ENCODE measurements at places on chromosomes 11 and 22.

DNA sequence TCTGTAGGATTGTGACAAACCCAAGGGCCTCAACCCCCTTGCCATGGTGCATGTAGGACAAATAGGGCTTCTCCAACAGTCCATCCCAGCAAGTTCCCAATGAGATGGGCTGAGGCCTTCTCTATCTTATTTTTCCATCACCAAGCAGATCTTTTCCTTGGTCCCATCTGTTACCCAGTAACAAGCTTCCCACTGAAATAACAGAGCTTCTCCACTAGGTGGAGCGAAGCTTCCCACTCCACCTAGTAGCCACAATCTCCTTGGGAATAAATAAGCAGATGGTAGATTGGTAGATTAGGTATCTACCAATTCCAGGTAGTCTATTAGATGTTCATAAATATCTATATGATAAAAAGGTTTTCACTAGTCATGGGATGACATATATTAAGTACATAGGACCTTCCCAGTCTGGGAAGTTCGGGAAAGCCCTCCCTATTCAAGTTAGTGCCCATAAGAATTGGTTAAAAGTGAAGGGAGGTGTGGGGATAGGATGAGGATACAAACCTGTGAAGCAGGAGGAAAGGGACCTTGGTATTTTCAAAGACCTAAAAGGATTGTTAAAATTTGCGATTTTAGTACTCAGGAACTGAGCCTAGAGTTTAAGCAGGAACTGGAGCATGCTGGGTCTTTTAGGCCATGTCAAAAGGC lies 5.9 kb upstream of the OR52L1 start:
- DNase-seq = no peak

DNA sequence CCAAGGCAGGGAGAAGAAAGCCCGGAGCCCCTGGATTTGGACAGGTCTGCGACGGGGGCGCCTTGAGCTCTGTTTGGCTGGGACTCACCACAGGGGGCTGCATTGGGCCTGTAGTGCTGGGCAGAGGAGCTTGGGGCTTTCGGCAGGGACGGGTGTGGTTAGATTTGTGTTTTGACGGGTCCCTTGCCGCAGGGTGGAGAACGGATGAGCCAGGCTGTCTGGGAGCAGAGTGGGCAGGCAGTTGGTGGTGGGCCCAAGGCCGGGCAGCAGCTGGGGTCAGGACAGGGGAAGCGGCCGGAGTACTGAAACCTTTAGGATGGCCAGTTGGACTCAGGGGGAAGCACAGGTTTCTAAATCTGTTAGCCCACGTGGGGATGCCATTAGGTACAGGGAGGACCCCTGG lies 13.4 kb downstream of the C11orf24 start:
- no peak for DNase-seq

- DNase-seq = no peak
Measured at GRCh38 chr11:116692318-116693101, 80.3 kb downstream of the BUD13 start.

DNA sequence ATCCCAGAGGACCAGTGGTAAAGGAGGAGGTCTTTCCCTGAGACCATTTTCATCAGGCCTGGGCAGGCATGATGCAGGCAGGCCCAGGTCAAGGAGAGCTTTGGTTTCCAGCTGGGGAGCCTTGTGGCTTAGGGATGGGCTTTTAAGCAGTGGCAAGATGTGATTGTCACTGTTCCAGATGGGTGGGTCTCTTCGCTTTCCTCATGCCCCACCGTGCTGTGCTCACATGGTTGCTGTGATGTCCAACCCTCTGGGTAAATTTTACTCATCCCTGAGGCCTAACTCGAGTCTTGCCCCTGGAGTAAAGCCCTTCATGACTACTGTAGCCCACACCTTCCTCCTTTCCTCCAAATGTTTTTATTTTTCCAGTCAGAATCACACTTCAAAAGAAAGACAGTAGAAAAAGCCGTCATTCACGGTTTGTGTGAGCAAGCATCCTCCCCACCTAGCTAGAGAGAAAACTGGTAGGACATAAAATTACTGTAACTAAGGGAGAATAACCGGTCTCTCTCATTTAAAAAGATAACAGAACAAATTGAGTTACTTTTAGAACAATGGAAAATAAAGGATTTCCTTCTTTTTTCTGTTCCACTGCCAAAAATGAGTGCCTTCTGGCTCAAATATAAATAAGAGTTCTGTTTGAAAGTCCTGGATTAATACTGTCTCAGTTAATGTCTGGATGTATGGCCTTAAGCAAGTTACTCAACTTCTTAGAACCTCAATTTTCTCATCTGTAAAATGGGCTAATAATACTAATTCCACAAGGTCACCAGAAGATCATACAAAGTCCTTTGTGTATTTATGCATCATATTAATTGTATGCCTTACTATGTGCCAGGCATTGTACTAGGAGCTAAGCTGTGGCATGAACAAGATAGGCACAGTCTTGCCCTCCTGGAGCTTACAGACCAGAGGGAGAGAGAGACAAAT lies 84.9 kb downstream of the ME3 start:
- no peak for DNase-seq

GRCh38 chr22:46040471-46041465 lies 63.8 kb upstream of the WNT7B start:
- DNase-seq = no peak

- no peak for DNase-seq
Measured at GRCh38 chr11:124865181-124865901, at the start of gene ROBO3. Gene ROBO3 (plus strand): TSS chr11:124865432. CDS start chr11:124865578, 146 bp downstream.

- DNase-seq = peak; percentile 43
Measured at GRCh38 chr11:20363500-20364340, at the start of gene HTATIP2. Gene HTATIP2 (plus strand): TSS chr11:20363714. CDS start chr11:20364238, 524 bp downstream.

- DNase-seq = no peak
Measured at GRCh38 chr11:125600663-125601062, 8.0 kb downstream of the STT3A start.

- DNase-seq = no peak
Measured at GRCh38 chr11:71843858-71844257, 10.9 kb downstream of the DEFB108B start.

GRCh38 chr11:71103266-71103665 lies 149.1 kb downstream of the SHANK2 start:
- no peak for DNase-seq

Measured in activated T-helper 1 cell treated with anti-CD3 and anti-CD28 coated beads, Interleukin-2, amount 50 U/mL, for 16 hours (primary cell).